ENCODE measurements at places on chromosomes 4 and X.

DNA sequence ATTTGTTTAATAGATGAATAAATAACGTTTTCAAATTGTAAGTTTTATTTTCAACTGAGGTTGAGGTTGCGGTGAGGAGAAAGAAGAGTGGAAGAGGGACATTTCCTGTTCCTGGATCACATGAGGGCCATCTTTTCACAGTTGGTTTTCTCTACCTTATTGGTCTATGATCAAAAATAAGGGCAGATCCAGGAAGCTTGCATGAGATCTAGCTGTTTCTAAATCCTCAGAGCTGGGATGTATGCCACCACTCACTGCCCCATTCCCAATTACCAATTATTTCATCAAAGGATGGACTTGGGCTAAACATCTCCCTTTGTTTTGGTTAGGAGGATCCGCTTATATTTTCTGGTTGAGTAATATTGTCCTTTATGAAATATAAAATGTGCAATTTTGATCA lies 104.8 kb upstream of the TLL1 start:
- no peak for DNase-seq

DNA sequence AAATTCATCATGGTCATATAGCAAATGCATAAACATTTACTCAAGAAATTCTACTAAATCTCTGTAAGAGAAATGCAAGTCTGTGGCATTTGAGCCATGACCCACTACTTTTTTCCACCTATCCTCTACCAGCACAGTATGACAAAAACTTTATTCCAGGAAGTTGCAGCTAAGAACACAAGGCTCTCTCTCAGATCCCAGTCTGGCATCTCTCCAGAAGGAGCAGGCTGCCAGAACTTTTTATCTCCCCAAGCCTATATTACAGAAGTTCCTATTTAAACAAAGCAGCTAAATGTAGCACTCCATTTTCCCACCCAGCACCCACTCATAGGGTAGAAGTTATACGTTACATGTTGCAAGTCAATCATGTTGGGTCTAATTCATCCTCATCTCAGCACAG lies 49.3 kb upstream of the EPGN start:
- no peak for DNase-seq

- no peak for DNase-seq
Observed at GRCh38 chrX:103681443-103681842, 5.1 kb downstream of the MORF4L2 start.

- DNase-seq = no peak
Observed at GRCh38 chr4:158189422-158189821, 16.6 kb upstream of the GASK1B start.

DNA sequence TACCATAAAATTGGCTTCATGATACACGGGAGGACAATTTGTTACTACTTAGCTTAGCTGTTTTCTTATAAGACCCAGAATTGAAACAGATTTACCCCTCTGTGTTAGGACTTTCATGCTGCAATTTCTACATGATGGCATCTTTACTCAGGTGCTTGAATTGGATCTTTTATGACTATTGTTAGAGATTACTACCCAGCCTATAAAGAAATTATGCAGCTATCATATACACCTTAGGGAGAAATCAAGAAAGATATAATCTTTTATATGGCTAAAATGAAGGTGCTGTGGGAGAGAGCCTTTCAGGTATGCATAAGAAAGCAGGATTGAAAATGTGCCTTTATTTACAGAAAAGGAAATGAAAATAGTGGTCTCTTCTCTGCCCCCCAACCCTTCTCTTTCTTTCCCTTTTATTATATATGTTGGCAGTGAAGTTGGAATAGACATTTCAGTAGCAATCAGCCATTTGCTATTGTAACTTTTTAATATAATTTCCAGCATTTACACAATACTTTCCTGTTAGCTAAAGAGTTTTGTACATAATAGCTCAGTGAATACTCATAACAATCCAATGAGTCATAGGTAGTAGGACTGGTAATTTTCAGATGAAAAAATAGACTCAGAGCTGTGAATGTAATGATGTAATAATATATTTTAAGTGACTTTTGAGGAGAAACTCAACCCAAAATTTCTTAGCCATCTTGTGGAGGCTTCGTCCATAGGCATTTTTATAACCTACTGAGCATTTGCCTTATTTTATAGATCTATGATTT lies 311.8 kb downstream of the ADGRL3 start:
- DNase-seq = no peak

- DNase-seq = no peak
Observed at GRCh38 chrX:148956352-148956751, 455.9 kb downstream of the AFF2 start.

DNA sequence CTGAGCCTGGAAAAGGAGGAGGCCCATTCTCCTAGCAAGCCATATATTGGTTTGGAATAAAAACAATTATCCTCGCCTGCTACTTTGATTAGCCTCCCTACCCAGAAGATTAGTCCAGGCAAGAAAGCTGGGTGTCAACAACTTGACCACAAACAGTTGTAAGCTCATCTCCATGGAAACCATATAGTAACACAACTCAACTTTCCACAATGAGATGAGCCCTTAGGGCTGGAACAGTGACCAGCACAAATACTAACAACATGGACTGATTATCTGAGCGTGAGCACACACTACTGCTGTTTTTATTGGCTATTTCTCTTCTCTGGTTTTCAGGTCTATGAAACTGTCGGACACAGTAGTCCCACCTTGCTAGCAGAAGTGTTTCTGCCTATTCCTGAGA lies 80.8 kb downstream of the CC2D2A start:
- DNase-seq = no peak

All from brain pericyte (primary cell).